ENCODE measurements at places on chromosomes 5 and 9. TPM values are rescaled to one million over a fixed set of nuclear protein-coding genes. Genes with fewer than 3 reads are reported as not detected.

MYMK gene
- total RNA-seq = not detected

SOWAHA gene
- 0.10 TPM for total RNA-seq

KIF24 gene
- total RNA-seq = 3.3 TPM

SCGB3A1 gene
- total RNA-seq = not detected

TIMD4 gene
- total RNA-seq = 1.4 TPM

DMGDH gene
- not detected for total RNA-seq

PPP2R2B gene
- 0.08 TPM for total RNA-seq

DBH gene
- not detected for total RNA-seq

AFAP1L1 gene
- 12.0 TPM for total RNA-seq

NR6A1 gene
- 1.8 TPM for total RNA-seq

SPINK13 gene
- not detected for total RNA-seq

LTC4S gene
- not detected for total RNA-seq

PFN3 gene
- total RNA-seq = not detected

ORM2 gene
- total RNA-seq = not detected

BHMT2 gene
- not detected for total RNA-seq

IL12B gene
- total RNA-seq = 0.12 TPM

ARRDC3 gene
- total RNA-seq = 5.8 TPM
